ENCODE measurements at places on chromosomes 5 and 9. TPM values are rescaled to one million over a fixed set of nuclear protein-coding genes. Genes with fewer than 3 reads are reported as not detected.

GRCh38 chr5:111598996-111599395 is 86.7 kb upstream of the STARD4 start:
- DNase-seq = no peak

The PTPRD gene
- polyA plus RNA-seq = 0.05 TPM

DNA sequence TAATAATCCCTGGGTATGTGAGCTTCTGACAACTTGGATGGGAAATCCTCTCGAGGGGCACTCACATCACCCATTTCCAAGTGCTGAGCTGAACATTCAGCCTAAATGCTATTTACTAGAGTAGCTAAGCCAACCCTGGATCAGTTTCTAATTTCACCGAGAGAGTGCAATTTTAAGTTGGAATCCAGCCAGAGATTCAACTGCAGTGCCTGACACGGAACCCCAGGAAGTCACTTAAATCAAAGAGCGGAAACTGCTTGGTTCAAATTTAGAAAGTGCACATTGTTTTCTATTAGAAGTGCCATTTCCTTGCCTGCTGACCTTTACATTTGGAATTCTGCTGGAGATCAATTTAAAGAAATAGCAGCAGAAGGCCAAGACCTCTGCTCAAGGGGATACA is 8.8 kb downstream of the SPRY4 start:
- DNase-seq = peak; percentile 62

- DNase-seq = no peak
Observed at GRCh38 chr5:56698463-56699381, 116.6 kb upstream of the MAP3K1 start.

DNA sequence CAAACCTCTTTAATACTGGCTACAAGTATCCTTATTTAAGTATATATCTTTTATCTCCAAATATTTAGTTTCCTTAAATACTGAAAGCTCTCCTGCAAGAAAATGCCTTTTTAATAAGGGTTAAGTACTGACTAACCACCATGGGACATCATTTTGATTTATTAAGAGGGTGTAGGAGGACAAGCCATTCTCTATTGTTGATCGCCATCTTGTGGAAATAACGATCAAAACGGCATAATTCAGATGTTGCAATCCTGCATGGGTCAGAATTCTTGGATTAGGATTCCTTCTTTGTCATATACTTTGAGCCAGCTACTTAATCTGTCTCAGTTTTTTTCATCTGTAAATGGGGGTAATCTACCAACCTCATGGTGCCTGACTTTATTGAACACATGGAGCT is 28.7 kb upstream of the C5orf46 start:
- DNase-seq = peak; percentile 60

The IL5 gene
- polyA plus RNA-seq = not detected

DNA sequence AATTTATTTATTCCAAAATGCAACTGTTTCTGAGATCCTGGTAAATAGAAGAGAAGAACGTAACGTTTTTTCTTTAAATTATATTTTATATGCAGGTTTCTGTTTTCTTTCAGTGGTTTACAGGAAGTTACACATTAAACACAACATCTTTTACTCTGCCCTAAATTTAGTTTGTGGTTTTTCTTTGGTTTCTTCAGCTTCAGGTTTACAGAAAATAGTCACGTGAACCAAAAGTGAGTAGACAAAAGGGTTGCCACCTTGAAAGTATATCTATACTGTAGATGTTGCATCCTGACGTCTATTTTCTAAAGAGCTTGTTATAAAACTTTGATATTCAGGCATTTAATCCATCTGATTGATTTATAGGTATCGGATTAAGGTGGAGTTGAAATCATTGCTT is 1236.6 kb downstream of the MAT2B start:
- no peak for DNase-seq

GRCh38 chr9:136058084-136058483 is 37.0 kb downstream of the NACC2 start:
- DNase-seq = no peak

The GFI1B gene
- polyA plus RNA-seq = not detected
